ENCODE measurements at places on chromosomes 2 and 18. TPM values are rescaled to one million over a fixed set of nuclear protein-coding genes. Genes with fewer than 3 reads are reported as not detected.

DNA sequence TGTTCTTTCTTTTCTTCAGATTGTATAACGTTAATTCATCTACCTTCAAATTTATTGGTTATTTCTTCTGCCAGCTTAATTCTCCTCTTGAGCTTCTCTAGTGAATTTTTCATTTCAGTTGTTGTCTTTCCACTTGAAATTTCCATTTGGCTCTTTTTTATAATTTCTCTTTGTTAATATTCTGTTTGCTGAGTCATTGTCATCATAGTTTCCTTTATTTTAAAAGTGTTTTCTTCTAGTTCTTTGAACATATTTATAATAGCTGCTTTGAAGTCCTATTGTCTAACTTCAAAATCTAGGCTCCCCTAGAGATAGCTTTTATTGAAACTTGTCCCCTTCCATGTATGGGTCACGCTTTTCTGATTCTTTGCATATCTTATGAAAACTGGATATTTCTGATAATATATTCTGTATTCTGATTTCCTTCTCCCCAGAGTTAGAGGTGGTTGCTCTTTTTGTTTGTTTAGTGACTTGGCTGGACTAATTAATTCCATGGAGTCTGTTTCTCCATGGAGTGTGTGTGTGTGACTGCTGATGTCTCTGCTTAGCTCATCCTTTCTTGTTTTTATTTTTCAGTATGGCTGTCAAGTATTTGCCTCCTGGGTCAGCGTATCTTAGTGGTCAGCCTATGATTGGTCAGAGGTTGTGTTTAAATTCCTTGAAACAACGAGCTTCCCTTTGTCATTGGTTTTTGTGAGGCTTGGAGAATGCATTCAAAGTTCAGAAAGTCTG is 47.6 kb downstream of the DIS3L2 start:
- H3K27ac ChIP-seq: no peak overlapping the region
- H3K4me3 ChIP-seq: no peak overlapping the region
- DNase-seq: no peak
- no peaks in the 10 kb centered on the region for H3K36me3 ChIP-seq

Gene CRYGC
- not detected for total RNA-seq

Gene PPIL3
- total RNA-seq: 24.9 TPM

- H3K4me1 ChIP-seq: no peaks in the 10 kb centered on the region
- H3K4me3 ChIP-seq: no peak overlapping the region
- no peak for DNase-seq
- no peak overlapping the region for H3K27ac ChIP-seq
Measured at GRCh38 chr2:235105821-235106359, 154.1 kb downstream of the SH3BP4 start.

DNA sequence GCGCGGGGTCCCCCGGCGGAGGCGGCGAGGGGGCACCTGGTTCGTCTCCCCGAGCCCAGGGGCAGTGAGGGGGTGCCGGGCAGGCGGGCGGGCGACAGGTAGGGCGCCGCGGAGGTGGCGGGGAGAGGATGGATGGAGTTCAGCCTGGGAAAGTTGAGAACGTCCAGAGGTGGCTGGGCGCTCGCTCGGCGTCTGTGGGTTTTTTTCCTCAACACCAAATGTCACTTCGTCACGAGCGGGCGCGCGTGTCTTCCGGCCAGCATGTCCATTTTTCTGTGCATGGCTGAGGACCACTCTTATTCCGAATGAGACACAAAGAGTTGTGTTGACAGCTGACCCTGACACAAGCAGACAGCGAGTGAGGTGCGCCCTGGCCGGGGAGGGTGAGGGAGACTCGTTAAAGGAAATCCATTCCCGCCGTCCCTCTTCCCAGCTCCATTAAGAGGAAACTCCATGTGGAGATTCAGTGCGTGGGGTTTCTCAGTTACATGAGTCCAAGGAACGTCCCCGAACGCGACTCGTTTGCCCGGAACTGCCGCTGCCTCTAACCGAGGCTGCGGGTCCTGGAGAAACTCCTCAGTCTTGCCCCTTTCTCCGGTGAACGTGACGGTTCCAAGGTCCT is 859 bp downstream of the GREB1L start:
- H3K27ac ChIP-seq: no peak overlapping the region
- no peaks in the 10 kb centered on the region for H3K4me1 ChIP-seq
- H3K36me3 ChIP-seq: no peaks in the 10 kb centered on the region
- H3K4me3 ChIP-seq: no peak overlapping the region

Gene GALNT3
- 3.2 TPM for total RNA-seq

DNA sequence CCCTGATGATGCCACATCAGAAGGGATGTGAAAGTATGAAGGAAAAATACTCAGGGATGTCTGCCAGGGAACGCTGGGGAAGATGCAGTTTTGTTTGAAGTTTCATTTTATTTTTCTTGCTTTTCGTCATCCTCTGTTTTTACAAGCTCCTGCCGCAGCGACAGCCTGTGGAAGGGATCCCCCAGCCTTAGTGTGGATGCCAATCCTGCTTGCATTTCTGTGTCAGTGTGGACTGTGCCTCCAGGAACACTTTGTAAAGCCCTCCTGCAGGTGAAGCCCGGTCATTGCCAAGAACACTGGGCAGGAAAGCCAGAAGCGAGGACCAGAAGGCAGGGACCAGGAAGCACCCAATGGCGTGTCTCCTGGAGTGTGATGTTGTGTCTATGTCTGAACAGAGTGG is 234.3 kb downstream of the SEPTIN10 start:
- no peak for DNase-seq
- H3K4me3 ChIP-seq: no peak overlapping the region
- H3K27me3 ChIP-seq: no peaks in the 10 kb centered on the region
- no peaks in the 10 kb centered on the region for H3K36me3 ChIP-seq

Data from CD8-positive, alpha-beta memory T cell (primary cell).